Activated CD4-positive, alpha-beta memory T cell treated with anti-CD3 and anti-CD28 coated beads, Interleukin-2, amount 10 ng/mL, durations not matched to agents 7 days and 5 days (primary cell): ENCODE measurements at places on chromosomes 2 and 18.
A peak's percentile ranks its signal among the peaks of the same experiment; 100 is the strongest.

- no peaks in the 10 kb centered on the region for H3K4me1 ChIP-seq
- no peak for DNase-seq
- no peak overlapping the region for H3K4me3 ChIP-seq
- H3K27ac ChIP-seq, result no peak overlapping the region
- H3K27me3 ChIP-seq, result no peaks in the 10 kb centered on the region
Observed at GRCh38 chr2:133561045-133561852, 7.0 kb downstream of the NCKAP5 start.

- H3K4me1 ChIP-seq, result no peaks in the 10 kb centered on the region
- H3K4me3 ChIP-seq, result no peak overlapping the region
- no peak overlapping the region for H3K27ac ChIP-seq
- DNase-seq, result no peak
- no peaks in the 10 kb centered on the region for H3K36me3 ChIP-seq
Observed at GRCh38 chr2:2950403-2950952, 427.1 kb downstream of the EIPR1 start.

GRCh38 chr2:189661957-189662321, 680 bp downstream of the ASNSD1 start:
- H3K36me3 ChIP-seq, result peaks cover 14% of the 10 kb centered on the region
- DNase-seq, result no peak
- no peak overlapping the region for H3K4me3 ChIP-seq
- peaks cover 51% of the 10 kb centered on the region for H3K4me1 ChIP-seq

GRCh38 chr2:24354957-24355356, 5.4 kb downstream of the ITSN2 start:
- no peak overlapping the region for H3K4me3 ChIP-seq
- DNase-seq, result no peak
- H3K4me1 ChIP-seq, result peaks cover 40% of the 10 kb centered on the region

DNA sequence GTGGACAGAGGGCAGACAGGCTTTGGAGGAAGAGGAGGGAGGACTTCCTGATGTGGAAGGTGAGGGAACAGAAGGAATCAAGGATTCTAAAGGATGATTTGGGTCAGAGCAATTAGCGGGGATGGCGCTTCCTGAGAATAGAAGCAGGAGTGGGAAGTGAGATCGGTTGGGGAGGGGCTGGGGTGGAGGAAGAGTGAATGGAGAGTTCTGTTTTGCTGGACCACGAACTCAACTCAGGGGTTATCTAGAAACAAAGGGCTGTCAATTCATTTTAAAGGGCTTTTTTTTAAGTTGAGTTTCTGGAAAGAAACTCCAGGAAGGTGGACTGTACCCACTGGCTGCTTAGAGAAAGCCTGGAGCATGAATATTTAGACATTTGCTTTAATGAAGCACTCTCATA, 54.9 kb downstream of the BCL2L11 start:
- H3K4me1 ChIP-seq, result no peaks in the 10 kb centered on the region
- DNase-seq, result no peak
- peaks cover 45% of the 10 kb centered on the region for H3K27me3 ChIP-seq
- no peak overlapping the region for H3K4me3 ChIP-seq

DNA sequence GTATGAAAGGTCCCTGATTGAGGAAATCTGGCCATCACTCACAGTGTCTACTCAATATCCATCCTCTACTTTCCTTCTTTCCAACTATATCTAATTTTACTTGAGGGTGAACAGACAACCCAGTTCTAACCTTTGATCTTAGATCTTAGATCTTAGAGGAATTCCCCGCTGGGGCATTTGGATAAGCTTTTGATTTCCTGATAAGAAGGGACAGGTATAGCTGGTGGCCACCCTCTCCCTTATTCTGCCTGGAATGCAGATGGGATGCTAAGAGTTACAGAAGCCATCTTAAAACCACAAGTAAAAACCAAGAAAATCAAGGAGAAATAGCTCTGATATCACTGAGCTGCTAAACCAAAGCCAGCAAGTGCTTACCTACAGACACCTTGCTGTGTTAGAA, 77.2 kb upstream of the ACSL3 start:
- H3K27me3 ChIP-seq, result peaks cover 43% of the 10 kb centered on the region
- H3K36me3 ChIP-seq, result no peaks in the 10 kb centered on the region
- no peak overlapping the region for H3K4me3 ChIP-seq
- H3K27ac ChIP-seq, result no peak overlapping the region
- DNase-seq, result no peak

- no peaks in the 10 kb centered on the region for H3K36me3 ChIP-seq
- no peak for DNase-seq
- no peak overlapping the region for H3K27ac ChIP-seq
- no peaks in the 10 kb centered on the region for H3K27me3 ChIP-seq
Observed at GRCh38 chr2:17302281-17302680, 216.0 kb downstream of the RAD51AP2 start.

DNA sequence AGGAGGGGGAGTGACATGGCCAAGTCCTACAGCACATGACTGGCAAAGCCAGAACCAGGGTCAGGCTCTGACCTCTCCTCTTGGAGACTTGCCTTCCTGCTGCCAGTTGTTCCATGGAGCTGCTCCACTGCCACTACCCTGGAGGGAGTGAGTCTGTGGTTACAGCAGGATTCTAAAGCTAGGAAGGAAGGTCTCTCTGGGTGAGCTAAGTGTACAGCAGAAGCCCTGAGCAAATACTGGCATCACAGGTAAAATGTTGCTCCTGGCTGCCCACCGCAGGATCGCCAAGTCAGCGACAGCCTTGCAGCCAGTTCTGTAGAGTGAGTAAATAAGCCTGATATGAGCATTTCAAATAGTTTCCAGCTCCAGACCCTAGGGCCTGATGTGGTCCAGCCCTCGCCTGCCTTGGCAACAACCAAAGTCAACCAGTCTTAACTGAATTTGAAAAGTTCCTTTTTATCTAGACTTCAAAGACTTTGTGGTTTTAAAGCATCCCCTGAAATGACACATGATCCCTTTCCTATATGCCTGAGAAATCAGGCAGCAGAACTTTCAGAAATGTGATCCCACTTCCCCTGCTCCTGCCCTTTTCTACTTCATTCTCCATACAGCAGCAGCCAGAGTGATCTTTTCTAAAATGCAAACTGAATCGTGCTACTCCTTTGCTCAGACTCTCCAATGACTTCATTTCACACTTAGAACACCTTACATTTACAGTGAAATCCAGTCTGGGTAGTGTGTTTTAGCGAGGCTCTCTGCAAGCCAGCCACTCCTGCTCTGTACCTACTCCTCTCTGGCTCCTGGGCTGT, 114.3 kb downstream of the MGAT5 start:
- DNase-seq, result no peak
- no peaks in the 10 kb centered on the region for H3K27me3 ChIP-seq
- H3K27ac ChIP-seq, result no peak overlapping the region
- no peak overlapping the region for H3K4me3 ChIP-seq
- H3K36me3 ChIP-seq, result peaks cover 10% of the 10 kb centered on the region
- H3K4me1 ChIP-seq, result peaks cover 5% of the 10 kb centered on the region

DNA sequence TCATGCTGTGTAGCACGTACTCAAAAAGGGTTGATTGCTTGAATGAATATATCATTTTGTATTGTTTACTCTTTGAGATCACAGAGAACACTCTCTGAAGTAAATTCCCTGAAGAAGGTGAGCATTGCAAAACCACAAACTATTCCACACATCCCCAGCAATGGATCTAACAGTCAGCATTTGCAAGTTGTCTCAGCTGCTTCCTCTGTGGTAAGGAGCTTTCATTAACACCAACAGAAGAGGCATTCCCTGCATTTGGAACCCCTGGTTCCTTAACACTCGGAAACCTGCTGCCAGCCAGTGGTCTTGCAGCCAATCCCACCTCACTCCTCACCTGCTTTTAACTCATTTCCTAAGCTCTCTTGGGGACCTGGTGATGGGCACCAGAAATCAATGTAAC, 108.4 kb downstream of the IRS1 start:
- peaks cover 10% of the 10 kb centered on the region for H3K4me1 ChIP-seq
- no peaks in the 10 kb centered on the region for H3K36me3 ChIP-seq
- no peak overlapping the region for H3K27ac ChIP-seq
- DNase-seq, result no peak
- peaks cover 39% of the 10 kb centered on the region for H3K27me3 ChIP-seq

DNA sequence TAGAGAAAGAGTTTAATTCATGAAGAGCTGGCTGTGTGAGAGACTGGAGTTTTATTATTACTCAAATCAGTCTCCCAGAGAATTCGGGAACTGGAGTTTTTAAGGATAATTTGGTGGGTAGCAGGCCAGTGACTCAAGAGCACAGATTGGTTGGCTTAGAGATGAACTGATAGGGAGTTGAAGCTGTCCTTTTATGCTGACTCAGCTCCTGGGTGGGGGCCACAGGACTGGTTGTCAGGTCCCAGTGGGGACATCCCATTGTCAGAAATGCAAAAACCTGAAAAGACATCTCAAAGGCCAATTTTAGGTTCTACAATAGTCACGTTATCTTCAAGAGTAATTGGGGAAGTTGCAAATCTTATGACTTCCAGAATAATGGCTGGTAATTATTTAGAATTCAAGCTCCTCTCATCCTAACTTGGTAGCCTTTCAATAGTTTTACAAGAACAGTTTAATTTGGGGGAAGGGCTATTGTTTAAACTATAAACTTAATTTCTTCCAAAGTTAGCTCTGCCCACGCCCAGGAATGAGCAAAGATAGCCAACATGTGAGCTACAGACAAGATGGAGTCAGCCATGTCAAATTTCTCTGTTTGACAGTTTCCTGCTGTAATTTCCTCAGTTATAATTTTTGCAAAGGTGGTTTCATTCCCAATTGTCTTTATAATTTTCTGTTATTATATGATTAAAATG, 149.4 kb upstream of the SLC39A10 start:
- H3K27me3 ChIP-seq, result no peaks in the 10 kb centered on the region
- no peak for DNase-seq
- H3K4me3 ChIP-seq, result no peak overlapping the region
- H3K27ac ChIP-seq, result no peak overlapping the region
- H3K4me1 ChIP-seq, result peaks cover 11% of the 10 kb centered on the region

DNA sequence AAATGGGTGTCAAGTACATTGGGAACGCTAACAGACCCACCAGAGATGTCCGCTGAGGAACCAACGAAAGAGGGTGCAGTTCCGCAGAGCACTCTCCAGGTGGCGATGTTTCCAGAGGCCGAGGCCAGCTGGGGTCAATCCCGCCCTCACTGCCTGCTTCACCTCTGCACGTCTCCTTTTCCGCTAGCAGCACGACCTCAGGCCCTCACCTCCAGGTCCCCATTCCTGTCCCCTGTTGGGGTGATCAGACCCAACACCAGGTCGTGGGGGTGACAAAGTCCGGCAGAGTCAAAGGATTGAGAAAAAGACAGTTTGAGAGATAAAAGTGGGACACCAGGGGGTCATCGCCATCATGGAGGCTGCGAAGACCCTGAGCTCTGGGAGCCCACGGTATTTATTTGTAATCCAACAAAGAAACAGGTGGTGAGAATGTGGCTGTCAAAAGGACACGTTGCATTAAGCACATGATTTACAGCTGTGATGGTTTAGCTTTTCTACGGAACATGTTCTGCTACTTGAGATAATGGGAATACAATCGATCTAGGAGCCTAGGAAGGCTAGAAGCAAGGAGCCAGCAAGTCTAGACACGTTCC, 27.3 kb downstream of the ZAP70 start:
- no peak overlapping the region for H3K4me3 ChIP-seq
- H3K27me3 ChIP-seq, result no peaks in the 10 kb centered on the region
- peak overlapping the region; percentile 99 for H3K27ac ChIP-seq
- H3K4me1 ChIP-seq, result peaks cover 66% of the 10 kb centered on the region

- no peak overlapping the region for H3K27ac ChIP-seq
- no peaks in the 10 kb centered on the region for H3K27me3 ChIP-seq
- H3K4me3 ChIP-seq, result no peak overlapping the region
- no peak for DNase-seq
Observed at GRCh38 chr2:157696036-157696435, 67.4 kb upstream of the ACVR1C start.

DNA sequence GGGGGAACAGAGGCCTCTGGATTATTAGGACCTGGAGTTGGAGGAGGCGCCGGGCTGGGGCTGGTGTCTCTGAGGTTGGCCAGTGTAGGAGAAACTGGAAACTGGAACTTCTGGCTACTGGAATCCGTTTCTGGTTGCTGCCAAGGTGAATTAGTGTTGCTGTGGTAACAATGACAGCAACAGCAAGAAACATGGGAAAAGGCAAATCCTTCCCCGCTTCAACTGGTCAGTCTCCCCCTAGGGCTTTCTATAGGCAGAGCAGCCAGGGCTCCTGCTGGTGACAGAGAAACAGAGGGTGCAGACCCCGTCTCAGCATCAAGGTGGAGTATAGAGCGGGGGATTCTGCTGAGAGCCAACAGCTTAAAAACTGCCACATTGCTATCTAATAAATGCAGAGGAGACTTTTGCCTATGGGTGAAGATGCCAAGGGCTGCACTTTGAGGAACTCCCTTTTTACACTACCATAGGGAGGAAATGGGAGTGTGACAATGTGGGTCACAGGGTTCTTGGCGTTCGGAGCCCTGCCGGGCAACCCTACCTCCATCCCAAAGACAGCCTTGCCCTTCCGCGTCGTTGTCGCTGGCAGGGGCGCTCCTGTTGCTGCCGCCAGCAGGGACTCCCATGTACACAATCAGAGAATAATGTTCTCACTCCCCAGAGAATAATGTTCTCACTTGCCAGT, 81.4 kb upstream of the CABLES1 start:
- H3K36me3 ChIP-seq, result no peaks in the 10 kb centered on the region
- H3K4me1 ChIP-seq, result peaks cover 16% of the 10 kb centered on the region
- H3K27me3 ChIP-seq, result peaks cover 21% of the 10 kb centered on the region
- no peak overlapping the region for H3K4me3 ChIP-seq

DNA sequence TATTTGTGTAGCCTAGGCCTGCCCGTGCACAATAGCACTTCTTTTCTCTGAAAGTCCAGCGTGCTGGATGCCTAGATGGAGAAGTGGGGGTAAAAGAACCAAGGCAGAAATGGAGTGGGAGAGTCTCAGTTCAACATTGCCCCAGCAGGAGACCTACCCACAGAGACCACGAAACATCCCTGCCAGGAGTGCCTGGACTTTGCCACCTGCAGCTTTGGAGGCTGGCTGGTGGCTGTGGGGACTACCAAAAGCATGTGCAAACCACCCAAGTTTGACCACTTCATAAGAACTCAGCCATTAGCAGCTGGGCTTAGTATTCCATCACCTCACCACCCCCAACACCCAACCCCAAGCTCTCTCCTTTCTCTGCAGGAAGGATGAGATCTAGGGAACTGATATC, 416.9 kb upstream of the ID2 start:
- no peak overlapping the region for H3K27ac ChIP-seq
- no peaks in the 10 kb centered on the region for H3K27me3 ChIP-seq
- no peak overlapping the region for H3K4me3 ChIP-seq
- peaks cover 2% of the 10 kb centered on the region for H3K4me1 ChIP-seq

DNA sequence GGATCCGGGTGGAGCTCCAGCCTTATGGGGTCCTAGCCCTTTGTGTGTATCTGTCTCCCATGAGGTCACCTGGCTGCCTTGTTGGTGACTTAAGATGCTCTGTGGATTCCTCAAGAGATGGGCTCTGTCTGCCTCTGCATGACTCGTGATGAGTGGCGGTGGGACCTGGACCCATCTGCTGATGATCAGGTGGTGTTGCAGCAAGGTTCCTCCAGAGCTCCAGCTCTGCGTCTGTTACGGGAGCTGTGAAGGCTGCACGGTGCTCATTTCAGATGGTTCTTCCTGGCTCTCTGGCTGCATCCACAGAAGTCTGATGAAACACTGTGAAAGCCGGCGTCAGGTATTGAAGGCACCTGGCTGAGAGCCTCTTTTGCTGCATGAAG, 2.4 kb downstream of the AGAP1 start:
- no peak for DNase-seq
- peaks cover 63% of the 10 kb centered on the region for H3K27me3 ChIP-seq
- no peaks in the 10 kb centered on the region for H3K36me3 ChIP-seq
- H3K27ac ChIP-seq, result no peak overlapping the region
- no peak overlapping the region for H3K4me3 ChIP-seq
